Fibroblast of lung (primary cell): ENCODE measurements at places on chromosomes 5 and 9. TPM values are rescaled to one million over a fixed set of nuclear protein-coding genes. Genes with fewer than 3 reads are reported as not detected.

The GRXCR2 gene
- not detected in 2 replicates for total RNA-seq

The STPG3 gene
- not detected in 2 replicates for total RNA-seq

The PDLIM4 gene
- 44.4 and 67.2 TPM in 2 replicates for total RNA-seq

The PLPP1 gene
- 51.4 and 73.5 TPM in 2 replicates for total RNA-seq

The OGN gene
- 1.3 and 6.2 TPM in 2 replicates for total RNA-seq

The PAEP gene
- total RNA-seq, result not detected in 2 replicates

DNA sequence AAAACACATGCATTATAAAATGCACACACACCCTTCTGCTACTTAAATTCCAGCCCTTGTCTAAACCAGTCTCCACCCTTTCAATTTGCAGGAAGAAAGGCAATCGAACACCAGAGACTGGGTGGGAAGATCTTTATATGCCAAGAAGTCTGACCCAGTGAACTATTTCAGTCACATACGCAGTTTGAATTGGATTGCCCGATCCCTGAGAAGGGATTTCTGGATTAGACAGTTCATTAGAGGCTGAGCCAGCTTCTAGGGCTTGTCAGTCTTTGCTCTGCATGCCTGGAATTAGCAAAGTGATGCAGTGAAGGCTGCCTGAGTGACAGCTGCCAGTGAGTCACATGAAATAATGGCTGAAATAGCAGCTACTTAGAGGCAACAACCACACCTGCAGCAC lies 159.9 kb downstream of the PPP2R2B start:
- H3K4me3 ChIP-seq, result no peak overlapping the region
- no peak overlapping the region for H3K27ac ChIP-seq
- DNase-seq, result no peak
- no peaks in the 10 kb centered on the region for H3K4me1 ChIP-seq
- no peaks in the 10 kb centered on the region for H3K36me3 ChIP-seq
- no peaks in the 10 kb centered on the region for H3K27me3 ChIP-seq

- no peaks in the 10 kb centered on the region for H3K27me3 ChIP-seq
- no peaks in the 10 kb centered on the region for H3K4me1 ChIP-seq
- no peaks in the 10 kb centered on the region for H3K36me3 ChIP-seq
- no peak overlapping the region for H3K27ac ChIP-seq
- H3K4me3 ChIP-seq, result no peak overlapping the region
These were observed 324.6 kb downstream of the MLLT3 start for GRCh38 chr9:20297646-20298084.

- no peaks in the 10 kb centered on the region for H3K27me3 ChIP-seq
- DNase-seq, result no peak
- no peak overlapping the region for H3K27ac ChIP-seq
- no peaks in the 10 kb centered on the region for H3K36me3 ChIP-seq
- H3K4me3 ChIP-seq, result no peak overlapping the region
These were observed 204.7 kb downstream of the PTTG1 start for GRCh38 chr5:160626322-160626721.

- no peaks in the 10 kb centered on the region for H3K4me1 ChIP-seq
- peak; percentile 48 for DNase-seq
- no peaks in the 10 kb centered on the region for H3K36me3 ChIP-seq
- peaks cover 4% of the 10 kb centered on the region for H3K27me3 ChIP-seq
- H3K4me3 ChIP-seq, result no peak overlapping the region
- H3K27ac ChIP-seq, result no peak overlapping the region
These were observed 52.6 kb upstream of the ARAP3 start for GRCh38 chr5:141734501-141735229.

The BTNL8 gene
- total RNA-seq, result not detected in 2 replicates

DNA sequence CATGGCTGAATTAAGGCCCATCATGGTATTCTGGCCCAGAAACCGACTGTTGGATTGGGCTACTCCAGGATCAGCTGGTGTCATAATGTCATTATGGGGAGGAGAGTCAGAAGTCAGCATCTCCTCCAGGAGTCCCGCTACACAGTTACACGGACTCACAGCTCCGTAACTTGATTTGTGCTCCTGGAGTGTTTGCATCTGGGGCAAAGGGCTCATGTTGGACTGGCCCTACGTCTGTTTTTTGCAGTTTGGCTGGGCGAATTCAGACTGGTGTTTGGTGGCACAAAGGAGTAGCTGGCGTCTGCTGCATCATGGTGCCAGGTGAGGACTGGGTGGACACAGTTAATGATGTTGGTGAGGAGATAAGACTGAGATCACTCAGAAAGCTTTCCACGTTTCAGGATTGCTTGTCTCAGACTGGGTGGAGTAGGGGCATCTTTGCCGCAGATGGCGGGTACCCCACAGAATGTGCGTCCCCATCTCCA lies 31.3 kb downstream of the OR2V1 start:
- peaks cover 8% of the 10 kb centered on the region for H3K27me3 ChIP-seq
- no peaks in the 10 kb centered on the region for H3K36me3 ChIP-seq
- H3K27ac ChIP-seq, result no peak overlapping the region
- no peak for DNase-seq
- no peak overlapping the region for H3K4me3 ChIP-seq

GRCh38 chr9:83029531-83030137 lies 33.3 kb downstream of the RASEF start:
- no peak for DNase-seq
- H3K4me1 ChIP-seq, result peaks cover 7% of the 10 kb centered on the region
- no peak overlapping the region for H3K4me3 ChIP-seq
- H3K27me3 ChIP-seq, result no peaks in the 10 kb centered on the region
- H3K27ac ChIP-seq, result no peak overlapping the region

DNA sequence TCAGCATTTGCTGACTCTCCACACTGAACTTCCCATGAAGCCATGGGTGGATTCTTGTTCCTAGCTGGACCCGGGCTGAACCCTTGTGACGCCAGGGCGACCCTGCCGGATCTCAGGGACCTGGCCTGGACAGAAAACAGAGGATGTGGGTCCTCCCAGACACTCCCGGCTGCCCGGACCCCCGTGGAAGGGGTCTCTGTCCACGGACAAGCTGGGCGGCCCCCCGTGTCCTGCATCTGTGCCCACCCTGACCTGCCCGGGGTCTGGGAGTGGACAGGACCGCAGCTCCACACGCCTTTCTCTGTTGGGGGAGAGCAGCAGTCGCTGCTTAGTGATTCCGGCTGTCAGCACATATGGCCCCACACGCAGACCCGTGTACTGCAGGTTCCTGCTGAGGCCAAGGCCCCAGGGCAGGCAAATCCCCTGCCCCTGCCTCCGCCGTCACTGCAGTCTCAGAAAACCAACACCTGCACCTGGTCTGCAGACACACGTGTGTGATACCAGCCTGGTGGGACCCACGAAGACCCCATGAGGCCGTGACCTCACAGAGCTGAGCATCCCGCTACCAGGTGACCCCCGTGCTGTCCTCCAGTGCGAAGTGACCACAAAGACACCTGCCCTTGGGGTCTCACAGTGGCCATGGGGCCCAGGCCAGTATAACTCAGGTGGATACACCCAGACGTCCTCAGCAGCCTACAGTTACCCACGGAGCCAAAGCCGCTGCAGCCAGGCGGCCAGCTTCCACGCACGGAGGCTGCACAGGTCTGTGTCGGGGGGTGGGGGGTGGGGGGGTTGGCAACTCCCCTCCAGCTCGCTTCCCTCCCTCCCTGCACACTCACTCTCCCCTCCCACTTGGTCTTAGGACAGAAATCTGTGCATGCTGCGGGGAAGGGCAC lies 50.6 kb downstream of the NKD2 start:
- H3K4me3 ChIP-seq, result no peak overlapping the region
- no peaks in the 10 kb centered on the region for H3K4me1 ChIP-seq
- H3K36me3 ChIP-seq, result no peaks in the 10 kb centered on the region
- H3K27me3 ChIP-seq, result no peaks in the 10 kb centered on the region

The CYFIP2 gene
- 16.4 and 27.6 TPM in 2 replicates for total RNA-seq

The LARP1 gene
- 32.4 and 51.0 TPM in 2 replicates for total RNA-seq

- H3K4me1 ChIP-seq, result no peaks in the 10 kb centered on the region
- no peaks in the 10 kb centered on the region for H3K36me3 ChIP-seq
- H3K4me3 ChIP-seq, result no peak overlapping the region
- H3K27ac ChIP-seq, result no peak overlapping the region
These were observed 419.8 kb upstream of the CHD1 start for GRCh38 chr5:99348597-99348996.

The SH3GL2 gene
- under 0.01 and 0.17 TPM in 2 replicates for total RNA-seq

The PDE6A gene
- total RNA-seq, result under 0.01 TPM in 2 replicates

DNA sequence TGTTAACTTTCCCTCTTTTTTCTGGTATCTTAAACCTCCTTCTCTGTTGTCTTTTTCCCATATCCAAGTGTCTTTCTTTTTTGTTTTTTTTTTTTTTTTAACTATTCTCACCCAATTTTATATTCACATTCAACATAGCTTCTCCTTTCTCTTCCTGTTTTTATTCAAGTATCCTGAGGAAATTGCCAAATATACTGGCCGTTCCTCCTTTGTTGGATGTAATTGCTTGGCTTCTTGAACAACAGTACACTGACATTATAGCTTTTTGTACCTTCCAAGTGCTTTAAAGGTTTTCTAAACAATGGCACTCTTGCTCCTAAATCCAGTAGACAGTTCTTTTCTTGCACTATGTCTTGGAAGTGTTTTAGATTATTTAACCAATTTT lies 1146.8 kb downstream of the MAT2B start:
- no peak overlapping the region for H3K27ac ChIP-seq
- no peaks in the 10 kb centered on the region for H3K27me3 ChIP-seq
- H3K4me1 ChIP-seq, result no peaks in the 10 kb centered on the region

DNA sequence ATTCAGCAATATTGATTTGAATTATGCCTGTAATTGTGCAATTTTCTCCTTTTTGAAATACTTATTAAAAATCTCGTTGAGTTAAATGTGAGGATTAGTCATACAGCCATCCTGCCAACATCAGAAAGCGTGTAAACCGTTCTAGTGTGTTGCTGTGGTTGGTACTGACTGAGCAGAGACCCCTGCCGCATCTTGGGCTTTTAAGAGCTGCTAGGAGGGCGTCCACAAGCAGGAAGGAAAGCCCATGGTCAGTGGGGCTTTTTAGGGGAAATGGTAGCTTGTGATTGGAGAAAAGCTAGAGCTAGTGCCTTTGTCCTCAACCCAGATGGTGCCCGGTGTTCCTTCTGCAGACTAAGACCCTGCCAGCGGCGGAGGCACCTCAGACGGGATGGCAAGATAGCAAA lies 1.3 kb downstream of the SDHA start:
- H3K4me1 ChIP-seq, result peaks cover 9% of the 10 kb centered on the region
- peak; percentile 59 for DNase-seq
- H3K27me3 ChIP-seq, result no peaks in the 10 kb centered on the region
- H3K4me3 ChIP-seq, result peak overlapping the region; percentile 75
- peak overlapping the region; percentile 82 for H3K27ac ChIP-seq

The C5orf63 gene
- 3.6 and 4.0 TPM in 2 replicates for total RNA-seq

The ALDH1A1 gene
- total RNA-seq, result 45.2 and 46.1 TPM in 2 replicates

The HOMER1 gene
- total RNA-seq, result 6.8 and 8.7 TPM in 2 replicates

DNA sequence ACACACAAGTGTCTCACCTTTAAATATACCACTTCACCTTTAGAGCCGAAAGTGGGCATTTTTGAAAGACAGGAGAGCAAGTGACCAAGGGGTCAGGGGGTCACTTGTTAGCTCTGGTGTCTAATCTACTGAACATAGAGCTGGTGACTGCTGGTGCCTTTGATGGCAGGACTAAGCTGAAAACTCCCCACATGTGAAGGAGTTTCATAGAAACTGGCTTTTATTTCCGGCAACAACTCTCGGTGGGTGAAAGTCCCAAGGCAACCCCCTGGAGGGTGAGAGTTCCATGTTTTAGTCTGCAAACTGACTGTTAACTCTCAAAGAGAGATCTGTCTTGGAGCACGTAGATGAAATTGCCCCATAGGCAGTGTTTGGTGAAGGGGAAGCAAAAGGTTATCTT lies 466.9 kb downstream of the DMRTA1 start:
- no peak overlapping the region for H3K4me3 ChIP-seq
- no peaks in the 10 kb centered on the region for H3K36me3 ChIP-seq
- no peaks in the 10 kb centered on the region for H3K27me3 ChIP-seq
